ENCODE measurements at places on chromosomes 12 and 14.
A peak's percentile ranks its signal among the peaks of the same experiment; 100 is the strongest.

- DNase-seq = no peak
Observed at GRCh38 chr12:87923361-87923760, 105.8 kb downstream of the C12orf50 start.

- peak; percentile 55 for DNase-seq
Observed at GRCh38 chr12:108565976-108566375, 3.6 kb downstream of the ISCU start.

GRCh38 chr14:106372870-106373652 is 846.7 kb downstream of the TMEM121 start:
- peak; percentile 63 for DNase-seq

DNA sequence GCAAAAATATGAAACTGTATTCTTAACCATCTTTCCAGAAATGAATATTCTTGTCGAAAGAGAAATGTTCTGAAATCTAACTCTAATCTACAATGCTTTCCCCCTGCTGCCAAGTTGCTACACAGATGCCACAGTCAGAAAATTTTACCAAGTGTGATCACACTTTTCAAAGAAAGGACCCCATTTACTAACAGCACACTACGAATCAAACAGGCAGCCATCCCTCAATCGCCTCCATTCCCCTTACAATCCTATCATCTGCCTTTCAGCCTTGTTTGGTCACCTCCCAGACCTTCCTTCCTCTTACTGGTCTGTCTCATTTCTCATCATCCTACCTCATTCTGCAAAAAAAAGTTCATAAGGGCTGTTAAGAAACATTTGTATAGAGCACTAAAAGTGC is 190.1 kb downstream of the MED13L start:
- DNase-seq = no peak

- DNase-seq = no peak
Observed at GRCh38 chr14:66425402-66425801, 60.8 kb upstream of the CCDC196 start.

- no peak for DNase-seq
Observed at GRCh38 chr14:52769887-52770286, 21.5 kb downstream of the GNPNAT1 start.

- DNase-seq = no peak
Observed at GRCh38 chr14:63933110-63933509, 80.3 kb downstream of the SYNE2 start.

DNA sequence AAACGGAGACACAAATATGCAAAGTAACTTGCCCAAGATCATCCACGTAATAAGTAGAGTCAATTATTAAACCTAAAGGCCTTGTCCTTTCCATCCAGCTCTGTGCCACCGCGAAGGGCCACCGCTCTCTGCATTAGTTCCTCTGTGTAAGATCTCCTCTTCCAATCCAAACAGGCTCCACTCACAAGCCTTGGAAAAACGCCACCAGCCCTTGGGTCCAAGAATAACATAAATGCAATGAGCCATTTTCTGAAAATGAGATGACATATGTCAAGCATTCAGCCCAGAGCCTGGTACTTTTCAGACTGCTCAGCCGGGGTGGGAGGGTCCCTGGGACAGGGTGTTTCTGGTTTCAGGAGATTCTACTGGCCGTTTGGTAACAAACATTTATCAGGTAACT is 30.0 kb downstream of the DGLUCY start:
- no peak for DNase-seq

- DNase-seq = no peak
Observed at GRCh38 chr14:37179896-37180502, 7.6 kb upstream of the SLC25A21 start.

GRCh38 chr12:42299392-42300308 is 26.2 kb downstream of the ZCRB1 start:
- DNase-seq = peak; percentile 47

GRCh38 chr14:35938770-35939169 is 112.6 kb downstream of the BRMS1L start:
- no peak for DNase-seq

GRCh38 chr12:77214136-77214535 is 148.8 kb upstream of the E2F7 start:
- no peak for DNase-seq
